Tibial nerve (tissue), 4 donors: ENCODE measurements at places on chromosomes 1 and 21. TPM values are rescaled to one million over a fixed set of nuclear protein-coding genes. Genes with fewer than 3 reads are reported as not detected.

The CDK18 gene
- 9.2 TPM for total RNA-seq

The RGS18 gene
- total RNA-seq = 5.9 TPM

The HMGCS2 gene
- not detected for total RNA-seq

The HEYL gene
- 11.7 TPM for total RNA-seq

The C1orf94 gene
- total RNA-seq = not detected

The PTPN7 gene
- total RNA-seq = 3.9 TPM

DNA sequence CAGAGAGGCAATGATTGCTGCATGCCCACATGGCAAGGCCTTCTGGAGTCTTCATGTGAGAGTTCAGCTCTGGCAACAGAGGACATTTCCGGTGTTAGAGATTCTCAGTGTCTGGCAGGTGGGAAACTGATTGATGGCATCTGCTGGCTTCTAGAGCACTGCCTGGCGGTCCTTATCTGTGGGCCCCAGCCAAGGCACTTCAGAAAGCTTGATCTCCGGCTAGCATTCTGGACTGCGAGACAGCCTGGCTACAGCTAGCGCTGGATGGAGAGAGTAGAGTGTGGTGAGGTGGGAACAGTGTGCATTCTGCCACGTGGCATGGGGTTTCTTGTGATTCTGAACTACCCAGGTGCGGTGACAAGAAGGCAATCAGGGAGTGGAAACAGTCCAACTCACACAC lies 9.4 kb downstream of the ZNF678 start:
- no peak for DNase-seq

DNA sequence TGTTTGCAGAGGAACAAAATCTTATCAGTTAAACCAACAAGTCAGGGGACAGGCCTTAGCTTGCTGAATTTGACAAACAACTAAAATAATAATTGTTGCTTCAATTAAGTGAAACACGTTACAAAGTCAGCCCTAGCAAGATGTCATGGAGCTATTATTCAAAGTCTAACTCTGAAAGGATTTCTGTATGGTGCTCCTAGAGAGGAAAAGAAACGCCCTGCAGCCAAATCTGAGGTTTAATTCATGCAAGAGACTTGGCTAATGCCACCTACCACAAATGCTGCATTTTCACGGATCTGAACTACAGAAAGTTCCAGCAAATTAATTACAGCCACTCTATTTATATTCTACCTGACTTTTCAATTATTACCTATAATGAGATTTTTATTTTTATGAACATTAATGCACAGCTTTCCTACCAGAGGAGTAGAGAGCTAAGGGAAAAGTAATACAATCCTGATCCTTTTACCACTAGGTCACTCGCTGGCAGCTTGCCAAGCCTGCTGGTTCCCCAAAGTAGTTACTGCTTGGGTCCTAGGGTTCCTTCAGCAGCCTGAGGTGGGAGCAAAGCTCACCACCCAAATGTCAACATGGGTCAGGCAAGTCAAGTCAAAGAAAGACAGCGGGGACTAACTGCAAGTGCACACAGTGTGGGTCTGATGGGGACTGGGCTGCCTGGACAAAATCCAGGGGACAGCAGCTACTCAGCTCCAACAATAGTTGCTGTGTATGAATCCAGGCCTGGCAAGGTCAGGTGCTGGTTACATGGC lies 8.5 kb downstream of the COLGALT2 start:
- no peak for DNase-seq

- DNase-seq = no peak
Measured at GRCh38 chr1:243944429-243945160, 94.6 kb upstream of the AKT3 start.

GRCh38 chr21:41809891-41810596 lies 43.2 kb upstream of the RIPK4 start:
- no peak for DNase-seq
